CD4-positive, alpha-beta T cell treated with Interleukin-10 for 1 hour (primary cell): ENCODE measurements at places on chromosomes 7 and 10.

DNA sequence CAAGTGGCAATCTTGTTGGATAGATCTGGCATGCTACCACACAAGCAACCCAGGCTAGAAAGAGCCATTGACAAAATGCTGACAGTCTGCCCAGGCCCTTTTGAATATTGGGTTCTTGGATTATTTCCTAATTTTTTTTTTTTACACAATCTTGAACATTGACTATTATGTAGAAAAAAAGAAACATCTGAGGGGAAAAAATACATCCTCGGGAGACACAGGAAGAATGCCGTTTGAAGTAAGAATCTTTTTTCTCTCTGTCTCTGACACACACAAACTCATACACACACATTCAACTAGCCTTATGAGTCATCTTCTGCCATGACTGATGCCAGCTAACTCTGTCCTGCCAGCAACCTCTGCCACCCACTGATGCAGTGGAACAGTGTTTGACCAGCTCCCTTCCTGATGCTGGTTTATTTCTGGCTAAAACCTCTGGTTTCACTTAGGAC, 47.2 kb downstream of the SORBS1 start:
- DNase-seq: no peak

GRCh38 chr7:111855161-111855841, 293.0 kb upstream of the IMMP2L start:
- no peak for DNase-seq

DNA sequence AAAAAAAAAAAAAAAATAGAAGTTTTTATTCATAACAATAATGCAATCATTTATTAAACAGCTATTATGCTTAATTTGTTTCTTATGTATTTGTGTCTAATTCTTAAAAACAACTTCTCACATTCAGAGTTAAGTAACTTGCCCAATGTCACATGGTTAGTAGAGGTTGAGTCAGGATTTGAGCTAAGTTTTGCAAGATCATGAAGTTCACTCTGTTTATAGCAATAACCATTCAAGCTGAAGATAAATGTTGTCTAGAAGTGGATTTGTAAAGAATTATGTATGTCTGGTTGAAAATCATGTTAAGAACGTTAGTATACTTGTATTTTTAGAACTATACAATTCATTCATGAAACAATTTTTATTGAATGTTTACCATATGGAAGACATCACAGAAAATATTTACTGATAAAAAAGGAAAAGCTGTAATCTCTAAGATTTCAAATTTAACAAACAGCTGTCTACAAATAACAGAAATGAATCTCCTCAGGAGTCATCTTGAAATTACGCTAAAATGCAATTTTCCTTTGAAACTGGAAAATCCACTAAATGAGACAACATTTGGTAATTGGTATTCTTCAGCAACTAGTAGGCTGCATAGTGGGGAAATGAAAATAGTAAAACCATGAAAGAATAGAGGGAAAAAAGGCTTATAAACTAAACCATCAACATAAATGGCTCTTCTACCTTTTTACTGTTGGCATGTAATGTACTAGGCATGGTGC, 70.5 kb upstream of the AHR start:
- DNase-seq: no peak

- DNase-seq: no peak
Measured at GRCh38 chr7:66739477-66739876, 1.1 kb upstream of the RABGEF1 start.

DNA sequence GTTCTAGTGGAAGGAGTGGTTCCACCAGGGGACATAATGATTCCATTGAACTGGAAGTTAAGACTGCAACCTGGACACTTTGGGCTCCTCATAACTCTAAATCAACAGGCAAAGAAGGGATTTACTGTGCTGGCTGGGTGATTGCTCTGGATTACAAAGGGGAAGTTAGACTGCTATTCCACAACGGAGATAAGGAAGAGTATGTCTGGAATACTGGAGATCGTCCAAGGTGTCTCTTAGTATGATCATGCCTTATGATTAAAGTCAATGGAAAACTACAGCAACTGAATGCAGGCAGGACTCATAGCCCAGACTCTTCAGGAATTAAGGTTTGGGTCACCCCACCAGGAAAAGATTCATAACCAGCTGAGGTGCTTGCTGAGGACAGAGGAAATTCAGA, 310.6 kb upstream of the MGMT start:
- DNase-seq: no peak
